ENCODE measurements at places on chromosomes 4 and X.

DNA sequence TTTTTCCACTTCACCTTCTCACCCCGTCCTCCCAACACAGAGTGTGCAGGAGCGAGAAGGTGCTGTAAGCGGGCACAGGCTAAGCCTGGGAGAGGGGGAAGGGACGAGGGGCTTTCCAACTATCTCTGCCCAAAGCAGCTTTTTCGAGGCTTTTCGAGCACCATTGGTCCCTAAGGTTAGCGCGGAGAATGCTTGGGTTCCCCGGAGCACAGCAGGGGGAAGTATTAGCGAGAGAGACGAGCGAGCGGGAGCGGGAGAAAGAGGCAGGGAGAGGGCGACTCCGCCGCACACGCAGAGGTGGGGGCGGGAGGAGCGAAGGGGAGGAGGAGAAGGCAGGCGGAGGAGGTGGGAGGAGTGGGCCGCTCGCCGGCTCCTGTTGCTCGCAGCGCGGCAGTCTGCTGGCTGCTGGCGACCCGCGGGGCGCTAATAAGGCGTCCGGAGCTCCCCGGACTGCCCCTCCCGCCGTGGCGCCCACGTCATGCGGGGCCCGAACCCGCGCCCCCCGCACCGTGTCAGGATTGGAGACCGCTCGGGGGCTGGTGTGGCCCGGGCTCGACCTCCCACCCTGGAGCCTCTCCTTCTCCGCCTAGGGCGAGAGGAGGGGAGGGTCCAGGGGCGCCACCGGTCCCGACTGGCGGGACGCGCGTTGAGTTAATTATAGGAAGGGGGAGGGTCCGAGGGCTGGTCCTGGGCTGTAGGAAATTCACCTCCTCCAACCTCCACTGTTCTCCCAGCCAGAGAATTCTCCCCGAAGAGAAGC is at the start of gene ADAMTS3:
ADAMTS3 (minus strand) TSS at position 263 of the 760 bp plus-strand sequence. CDS start 459 bp downstream, outside the sequence.
- peak; percentile 31 for DNase-seq

DNA sequence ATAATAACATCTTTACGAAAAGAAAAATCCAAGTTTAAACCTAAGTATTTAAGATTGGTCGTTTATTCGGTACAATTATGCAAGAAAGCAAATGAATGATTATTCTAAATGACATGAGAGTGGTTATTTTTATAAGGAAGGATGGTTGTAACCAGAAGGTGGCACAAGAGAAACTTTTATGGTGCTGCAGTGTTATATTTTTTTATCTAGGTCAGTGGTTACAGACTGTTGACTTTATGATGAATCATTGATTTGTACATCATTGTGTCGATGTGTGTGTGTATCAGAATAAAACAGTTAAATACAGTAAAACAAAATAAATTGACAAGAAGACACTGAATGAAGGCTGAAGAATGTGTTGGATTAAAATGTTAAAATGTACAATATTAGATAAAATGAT is 9.8 kb downstream of the DCAF8L2 start:
- no peak for DNase-seq

DNA sequence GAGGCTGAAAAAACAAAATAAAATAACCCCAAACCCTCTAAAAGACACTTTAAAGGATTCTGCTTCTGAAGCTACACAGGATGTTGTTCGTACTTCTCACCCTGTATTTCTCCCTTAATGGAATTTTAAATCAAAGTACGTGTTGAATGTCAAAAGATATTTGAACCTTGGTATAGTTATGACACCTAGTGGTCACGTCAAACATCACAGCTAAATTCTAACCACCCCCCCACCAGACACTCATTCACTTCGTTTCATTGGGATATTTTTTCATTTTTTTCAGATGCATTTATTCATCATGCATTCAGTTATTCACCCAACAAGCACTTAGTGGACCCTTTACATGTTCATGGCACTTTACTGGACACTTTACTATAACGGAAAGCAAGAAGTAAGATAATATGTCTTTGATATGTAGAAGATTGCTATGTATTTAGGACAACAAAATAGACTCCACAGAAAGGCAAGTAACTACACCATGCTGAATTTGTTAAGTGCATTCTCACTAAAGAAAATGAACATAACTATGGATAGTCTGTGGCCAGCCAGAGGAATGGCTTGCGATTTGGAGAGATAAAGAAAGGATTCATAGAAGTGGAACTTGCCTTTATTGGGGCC is 62.5 kb upstream of the GPR174 start:
- DNase-seq, result no peak

DNA sequence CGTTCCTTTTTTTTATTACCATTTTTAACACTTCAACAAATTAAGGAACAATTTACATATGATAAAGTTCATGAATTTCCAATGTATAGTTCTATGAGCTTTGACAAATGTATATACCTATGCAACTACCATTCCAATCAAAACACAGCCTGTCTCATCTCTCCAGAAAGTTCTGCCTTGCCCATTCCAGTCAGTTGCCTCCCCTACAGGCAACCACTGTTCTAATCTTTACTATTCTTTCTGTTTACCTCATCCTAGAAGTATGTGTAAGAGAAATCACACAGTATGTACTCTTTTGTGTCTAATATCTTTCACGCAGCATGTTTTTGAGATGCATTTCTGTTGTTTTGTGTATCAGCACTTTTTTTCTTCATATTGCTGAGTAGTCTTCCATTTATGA is 224.9 kb downstream of the KIT start:
- no peak for DNase-seq

- no peak for DNase-seq
Measured at GRCh38 chrX:121496966-121497365, 449.6 kb downstream of the GLUD2 start.

- no peak for DNase-seq
Measured at GRCh38 chr4:101818362-101818761, 27.8 kb downstream of the BANK1 start.

- DNase-seq, result no peak
Measured at GRCh38 chr4:122688529-122689140, 43.9 kb upstream of the BBS12 start.

- DNase-seq, result peak; percentile 46
Measured at GRCh38 chr4:6221851-6222760, 21.8 kb upstream of the JAKMIP1 start.

DNA sequence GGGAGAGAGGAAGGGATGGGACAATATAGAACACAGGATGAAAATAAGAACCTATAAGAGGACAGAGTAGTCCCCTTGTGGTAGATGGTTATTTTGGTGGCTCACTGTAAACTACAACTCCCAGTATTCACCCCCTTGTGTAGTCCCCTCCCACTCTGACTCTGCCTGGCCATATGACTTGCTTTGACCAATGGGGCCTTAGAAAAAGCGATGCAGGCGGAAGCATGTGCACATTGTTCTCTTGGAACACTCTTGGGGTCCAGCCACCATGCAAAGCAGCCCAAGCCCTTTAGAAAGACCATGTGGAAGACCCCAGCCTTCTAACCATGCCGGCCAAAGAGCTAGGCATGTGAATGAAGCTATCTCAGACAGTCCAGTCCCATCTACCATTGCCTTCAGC is 415.0 kb downstream of the BCOR start:
- DNase-seq, result no peak
